Activated CD8-positive, alpha-beta memory T cell treated with anti-CD3 and anti-CD28 coated beads for 24 hours (primary cell): ENCODE measurements at places on chromosomes 7 and 10.

DNA sequence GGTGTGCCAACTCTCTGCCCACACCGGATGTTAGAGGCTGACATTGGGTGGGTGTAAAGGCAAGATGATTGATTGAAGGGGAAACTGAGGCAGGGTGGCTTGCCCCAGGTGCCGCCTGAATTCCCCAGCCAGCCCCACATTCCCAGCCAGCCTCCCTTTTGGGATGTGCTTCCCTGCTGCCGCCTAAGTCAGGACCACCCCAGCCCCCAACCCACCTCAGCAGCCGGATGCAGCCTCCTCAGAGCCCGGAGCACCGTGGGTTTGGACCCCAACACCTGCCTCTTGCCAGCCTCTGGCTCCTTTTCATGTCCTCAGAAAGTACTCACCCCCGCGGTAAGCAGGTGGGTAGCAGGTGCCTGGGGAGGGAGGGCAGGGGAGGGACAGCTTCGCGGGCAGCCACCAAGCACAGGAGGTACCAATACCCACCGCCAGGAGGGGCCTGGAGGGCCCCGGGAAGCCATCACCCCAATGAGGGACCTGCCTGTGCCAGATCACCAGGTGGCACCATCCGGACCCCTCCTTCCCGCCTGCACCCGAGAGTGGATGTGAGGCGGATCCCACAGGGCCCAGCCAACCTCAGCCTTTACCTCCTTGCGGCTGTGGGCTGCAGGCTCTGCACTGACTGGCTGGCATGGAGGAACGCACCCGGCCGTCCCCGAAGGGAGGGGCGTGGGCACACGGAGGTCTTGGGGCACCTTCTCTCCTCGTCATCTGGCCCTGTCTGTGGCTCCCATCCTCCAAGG is 60.5 kb downstream of the PWWP2B start:
- no peak for DNase-seq

GRCh38 chr7:137462074-137462715 is 118.7 kb upstream of the PTN start:
- DNase-seq: no peak

DNA sequence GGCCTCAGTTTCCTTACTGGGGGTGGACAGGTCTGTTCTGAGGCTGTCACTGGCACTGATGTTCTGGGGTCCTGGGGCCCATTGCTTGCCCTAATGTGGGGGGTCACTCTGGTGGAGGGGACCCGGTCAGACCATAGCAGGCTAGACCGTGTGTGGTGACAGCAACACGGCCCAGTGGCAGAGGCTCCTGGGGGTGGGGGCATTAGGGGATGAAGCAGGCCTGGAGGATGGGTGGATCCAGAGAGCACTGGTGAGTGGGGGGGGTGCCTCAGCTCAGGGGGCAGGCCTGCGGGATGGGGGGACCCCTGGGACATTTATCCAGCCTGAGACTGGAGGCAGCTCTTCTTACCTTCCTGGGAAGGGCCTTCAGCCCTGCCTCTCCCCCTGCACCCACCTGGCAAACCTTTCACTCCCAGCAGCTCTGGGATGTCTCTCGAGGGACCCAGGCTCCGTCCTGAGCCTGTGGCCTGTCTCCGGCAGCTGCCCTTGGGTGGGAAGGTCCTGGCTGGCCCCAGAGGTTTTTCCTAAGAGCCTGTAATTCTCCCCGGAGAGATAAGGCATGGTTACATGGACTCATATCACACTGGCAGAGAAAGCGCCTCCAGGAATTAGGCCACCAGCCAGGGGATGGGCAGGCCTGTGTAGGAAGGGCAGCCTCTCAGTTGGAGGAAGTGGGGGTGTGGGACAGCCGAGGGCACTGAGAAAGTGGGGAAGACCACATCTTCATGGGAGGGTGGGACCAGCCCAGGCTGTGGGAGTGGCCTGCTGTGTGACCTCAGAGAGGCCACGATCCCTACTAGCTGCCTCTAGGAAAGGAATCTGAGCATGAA is 147.7 kb downstream of the UBE2H start:
- DNase-seq: no peak

DNA sequence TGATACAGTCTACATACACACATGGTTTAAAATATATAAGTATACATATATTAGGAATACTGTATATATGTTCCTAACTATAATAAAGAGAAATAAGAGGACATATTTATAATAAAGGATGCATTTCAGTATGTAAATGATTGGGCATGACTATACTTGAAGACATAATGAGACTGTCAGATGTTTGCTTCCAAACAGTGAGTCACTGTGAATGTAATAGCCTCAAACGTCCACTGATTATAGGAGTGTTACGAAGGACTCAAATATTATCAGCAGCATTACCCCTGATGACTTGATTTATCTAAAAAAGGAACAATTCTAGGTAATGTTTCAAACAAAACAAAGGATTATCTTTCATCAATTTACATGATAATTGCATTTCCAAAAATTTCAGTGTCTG is 39.9 kb upstream of the NRBF2 start:
- no peak for DNase-seq

GRCh38 chr10:113485736-113486135 is 67.1 kb upstream of the HABP2 start:
- no peak for DNase-seq

DNA sequence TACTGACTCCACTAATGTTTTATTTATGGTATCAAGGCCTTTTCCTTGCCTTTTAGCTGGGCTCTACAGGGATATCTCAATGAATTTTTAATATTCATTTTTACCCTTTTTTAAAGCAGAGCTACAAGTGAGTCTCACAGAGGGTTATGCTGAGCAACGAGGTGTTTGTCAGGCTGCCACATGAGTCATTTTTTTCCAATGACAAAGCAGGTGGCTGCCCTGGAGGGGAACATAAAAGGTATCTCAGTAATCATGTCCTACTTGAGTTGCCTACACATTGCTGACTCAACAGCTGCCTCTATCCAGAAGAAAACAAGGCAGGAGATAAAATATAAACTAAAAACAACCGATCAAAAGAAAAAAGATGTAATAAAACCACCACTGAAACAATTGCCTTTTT is 1004.9 kb upstream of the POT1 start:
- no peak for DNase-seq

DNA sequence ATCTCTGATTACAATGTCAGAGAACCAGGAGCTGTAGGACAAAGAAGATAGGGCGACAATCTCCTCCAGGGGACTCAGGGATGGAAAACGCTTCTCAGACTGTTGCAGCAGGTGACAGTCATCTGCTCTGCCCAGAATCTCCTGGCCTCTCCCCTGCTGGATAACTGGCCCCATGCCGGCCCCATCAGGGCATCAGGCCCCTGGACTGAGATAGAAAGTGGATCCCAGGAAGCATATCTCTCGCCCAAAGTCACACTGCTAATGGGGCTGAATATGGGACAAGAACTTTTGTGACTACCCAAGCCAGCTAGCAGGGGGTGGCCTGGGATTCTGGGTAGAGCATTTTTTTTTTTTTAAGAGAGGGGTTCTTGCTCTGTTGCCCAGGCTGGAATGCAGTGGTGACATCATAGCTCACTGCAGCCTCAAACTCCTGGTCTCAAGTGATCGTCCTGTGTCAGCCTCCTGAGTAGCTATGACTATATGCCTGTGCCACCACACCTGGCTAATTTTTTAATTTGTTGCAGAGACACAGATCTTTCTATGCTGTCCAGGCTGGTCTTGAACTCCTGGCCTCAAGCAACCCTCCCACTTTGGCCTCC is 20.5 kb upstream of the MLXIPL start:
- DNase-seq: no peak

DNA sequence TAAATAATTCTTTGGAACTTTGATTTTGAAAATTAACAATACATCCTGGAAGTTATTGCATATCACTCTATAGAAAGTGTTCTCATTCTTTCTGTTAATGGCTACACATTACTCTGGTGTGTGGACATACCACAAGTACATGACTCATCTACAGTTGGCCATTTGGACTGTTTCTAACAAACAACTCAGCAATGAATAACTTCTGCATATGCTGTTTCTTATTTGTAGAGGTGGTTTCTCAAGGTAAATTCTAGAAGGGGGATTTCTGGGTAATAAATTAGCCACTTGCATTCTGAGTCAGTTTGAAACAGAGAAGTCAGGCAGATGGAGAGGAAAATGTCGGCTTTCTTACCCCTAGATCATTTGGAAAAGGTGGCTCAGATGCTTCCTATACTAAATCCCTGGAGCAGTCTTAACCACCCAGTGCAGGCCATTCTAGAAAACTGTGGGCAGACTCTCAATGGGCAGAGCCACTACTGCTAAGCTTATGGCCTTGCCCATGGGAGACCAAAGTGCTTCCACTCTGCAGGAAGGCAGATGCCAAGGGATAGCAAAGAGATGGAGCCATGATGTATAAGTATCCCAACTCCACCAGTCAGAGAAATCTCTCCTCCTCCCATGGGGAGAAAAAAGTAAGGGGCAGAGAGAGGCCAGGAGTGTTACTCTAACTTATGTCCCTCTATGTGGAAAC is 194.0 kb upstream of the PLPP4 start:
- DNase-seq: no peak

GRCh38 chr10:99784727-99785441 is 2.4 kb downstream of the ABCC2 start:
- no peak for DNase-seq

GRCh38 chr7:139718141-139718540 is 59.7 kb downstream of the HIPK2 start:
- no peak for DNase-seq

GRCh38 chr7:90251304-90251635 is 6.3 kb downstream of the CFAP69 start:
- DNase-seq: no peak

DNA sequence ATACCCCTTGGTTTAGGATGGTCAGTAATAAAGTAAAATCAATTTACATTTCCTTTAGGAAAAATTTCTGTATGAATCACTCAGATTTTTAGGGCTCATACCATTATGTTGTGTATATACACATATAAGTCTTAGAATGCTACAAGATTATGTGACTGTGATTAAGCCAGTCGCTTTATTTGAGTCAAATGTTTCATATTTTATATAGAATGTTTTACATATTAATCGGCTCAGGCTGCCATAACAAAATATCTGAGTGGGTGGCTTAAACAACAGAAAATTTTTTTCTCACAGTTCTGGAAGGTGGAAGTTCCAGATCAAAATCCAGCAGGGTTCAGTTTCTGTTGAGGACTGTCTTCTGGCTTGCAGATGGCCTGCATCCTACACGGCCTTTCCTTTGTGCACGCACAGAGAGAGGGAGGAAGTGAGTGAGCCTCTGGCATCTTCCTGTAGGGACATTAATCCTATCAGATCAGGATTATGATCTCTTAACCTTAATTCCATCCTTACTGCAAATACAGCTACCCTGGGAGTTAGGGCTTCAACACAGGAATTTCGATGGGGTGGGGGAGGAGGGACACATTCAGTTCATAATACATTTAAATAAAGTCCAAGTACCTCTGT is 198.0 kb downstream of the PHF14 start:
- no peak for DNase-seq

GRCh38 chr7:81111358-81111757 is 192.5 kb upstream of the SEMA3C start:
- DNase-seq: no peak

DNA sequence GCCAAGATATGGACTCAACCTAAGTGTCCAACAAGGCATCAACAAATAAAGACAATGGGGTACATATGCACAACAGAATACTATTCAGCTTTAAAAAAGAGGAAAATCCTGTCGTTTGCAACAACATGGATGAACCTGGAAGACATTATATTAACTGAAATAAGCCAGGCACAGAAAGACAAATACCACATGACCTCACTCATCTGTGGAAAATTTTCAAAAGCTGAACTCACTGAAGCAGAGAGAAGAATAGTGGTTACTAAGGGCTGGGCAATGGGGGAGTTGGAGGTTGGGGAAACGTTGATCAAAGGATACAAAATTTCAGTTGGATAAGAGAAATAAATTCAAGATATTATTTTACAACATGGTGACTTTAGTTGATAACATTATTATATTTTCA is 221.4 kb upstream of the PITRM1 start:
- DNase-seq: no peak

DNA sequence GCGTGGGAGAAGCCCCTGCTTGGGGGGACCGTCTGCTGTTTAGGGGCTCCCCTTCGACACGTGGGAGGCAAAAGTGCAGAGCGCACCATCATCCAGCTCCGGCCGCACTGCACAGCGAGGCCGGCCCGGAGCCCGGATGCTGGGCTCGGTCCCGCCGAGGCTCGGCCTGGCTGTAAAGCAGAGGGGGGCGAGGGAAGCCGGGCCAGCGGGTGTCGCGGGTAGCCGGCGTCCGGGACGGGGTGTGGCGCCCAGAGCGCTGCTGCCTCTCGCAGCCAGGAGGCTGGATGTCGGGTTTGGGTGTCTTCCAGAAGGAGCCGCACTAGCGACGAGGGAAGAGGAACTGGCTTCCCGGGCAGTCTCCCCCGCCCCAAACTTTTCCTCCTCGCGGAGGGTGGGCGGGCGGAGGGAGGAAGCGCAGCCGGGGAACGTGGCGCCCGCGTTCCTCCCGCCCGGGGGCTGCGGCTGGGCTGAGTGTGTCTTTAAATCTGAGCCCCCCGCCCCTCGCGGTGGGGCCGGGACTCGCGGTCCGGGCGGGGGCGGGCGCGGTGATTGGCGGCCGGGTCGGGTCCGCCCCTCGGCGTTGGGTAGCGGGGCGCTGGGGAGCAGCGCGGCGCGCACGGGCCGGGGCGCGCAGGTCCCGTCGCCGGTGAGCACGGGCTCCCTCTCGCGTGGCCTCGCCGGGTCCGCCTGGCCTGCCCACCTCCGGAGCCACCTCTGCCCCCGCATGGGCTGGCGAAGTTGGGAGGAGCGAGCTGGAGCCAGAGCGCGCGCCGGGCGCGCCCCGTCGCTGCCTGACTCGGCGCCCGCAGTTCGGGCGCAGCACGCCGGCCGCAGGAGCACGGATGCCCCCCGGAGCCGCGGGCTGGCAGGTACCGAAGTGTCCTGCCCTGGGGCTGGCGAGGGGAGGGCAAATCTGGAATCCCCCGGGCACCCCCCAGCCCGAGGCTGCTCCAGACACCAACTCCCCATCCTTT is at the start of gene PALD1:
PALD1 (plus strand) TSS at position 577 of the 974 bp plus-strand sequence. CDS start 47,185 bp downstream, outside the sequence.
- peak; percentile 82 for DNase-seq

- DNase-seq: no peak
Measured at GRCh38 chr7:146346096-146346495, 229.5 kb downstream of the CNTNAP2 start.

GRCh38 chr10:101217450-101218281 is 11.6 kb downstream of the LBX1 start:
- DNase-seq: no peak

GRCh38 chr10:83943920-83944319 is 195.4 kb upstream of the GHITM start:
- no peak for DNase-seq

GRCh38 chr7:123096976-123097375 is 101.5 kb upstream of the TAS2R16 start:
- DNase-seq: no peak

GRCh38 chr10:98403812-98404504 is 11.0 kb downstream of the PYROXD2 start:
- DNase-seq: no peak

GRCh38 chr10:132696204-132696603 is 89.7 kb downstream of the NKX6-2 start:
- no peak for DNase-seq

- no peak for DNase-seq
Measured at GRCh38 chr7:149714910-149715471, 58.4 kb downstream of the ZNF467 start.

DNA sequence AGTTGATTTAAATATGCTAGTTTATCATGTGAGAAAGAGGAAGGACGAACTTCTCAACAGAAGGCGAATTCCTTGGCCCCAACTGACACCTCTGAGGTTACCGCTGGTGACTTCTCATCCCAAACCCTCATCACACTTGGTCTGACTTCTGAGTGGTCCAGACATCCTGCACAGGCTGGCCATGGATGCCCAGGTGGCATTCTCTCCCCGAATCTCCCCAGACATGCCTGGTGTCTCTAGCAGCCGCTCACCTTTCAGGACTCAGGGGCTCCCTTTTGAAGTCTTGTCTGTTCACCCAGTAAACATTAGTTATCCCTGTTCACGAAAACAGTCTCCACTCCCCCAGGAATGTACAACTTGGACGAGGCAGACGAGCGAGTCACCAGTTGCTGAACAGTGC is 157.7 kb downstream of the ADARB2 start:
- DNase-seq: no peak
